ENCODE measurements at places on chromosomes 5 and 9. TPM values are rescaled to one million over a fixed set of nuclear protein-coding genes. Genes with fewer than 3 reads are reported as not detected.

The CD72 gene
- total RNA-seq = 7.8 TPM

The ENTPD2 gene
- not detected for total RNA-seq

DNA sequence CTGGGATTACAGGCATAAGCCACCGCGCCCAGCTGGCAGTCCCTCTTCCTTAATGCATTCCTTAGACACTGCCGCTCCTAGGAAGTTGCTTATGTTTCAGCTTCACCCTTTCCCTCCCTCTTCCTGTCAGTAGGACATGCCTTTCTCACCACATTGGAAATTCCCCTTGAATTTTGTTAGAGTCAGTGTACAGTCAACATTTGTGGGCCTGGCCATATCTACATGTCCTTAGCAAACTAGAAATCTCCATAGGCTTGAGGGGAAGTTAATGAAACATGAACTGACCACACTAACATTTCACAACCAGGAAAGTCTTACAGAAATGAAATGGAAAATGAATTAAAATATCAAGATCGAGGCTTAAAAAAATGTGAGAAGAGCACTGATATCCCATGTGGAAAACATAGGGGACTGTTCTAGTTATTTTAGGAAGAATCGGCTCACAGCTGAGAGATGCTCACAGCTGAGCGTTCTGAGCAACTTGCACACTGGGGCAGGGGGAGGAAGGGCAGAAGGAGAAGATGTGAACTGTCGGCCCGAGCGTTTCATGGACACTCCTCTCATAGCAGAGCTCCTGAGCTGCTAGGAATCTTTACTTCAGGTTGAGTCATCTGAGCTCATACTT is 21.1 kb upstream of the LVRN start:
- no peak for DNase-seq

GRCh38 chr5:58795327-58795726 is 212.5 kb downstream of the RAB3C start:
- DNase-seq = no peak

GRCh38 chr5:122054266-122054665 is 23.8 kb downstream of the LOX start:
- DNase-seq = no peak

Measured in naive thymus-derived CD8-positive, alpha-beta T cell (primary cell).